ENCODE measurements at places on chromosomes 7 and 10.

GRCh38 chr7:28623863-28624262 is 211.5 kb downstream of the CREB5 start:
- DNase-seq = no peak

DNA sequence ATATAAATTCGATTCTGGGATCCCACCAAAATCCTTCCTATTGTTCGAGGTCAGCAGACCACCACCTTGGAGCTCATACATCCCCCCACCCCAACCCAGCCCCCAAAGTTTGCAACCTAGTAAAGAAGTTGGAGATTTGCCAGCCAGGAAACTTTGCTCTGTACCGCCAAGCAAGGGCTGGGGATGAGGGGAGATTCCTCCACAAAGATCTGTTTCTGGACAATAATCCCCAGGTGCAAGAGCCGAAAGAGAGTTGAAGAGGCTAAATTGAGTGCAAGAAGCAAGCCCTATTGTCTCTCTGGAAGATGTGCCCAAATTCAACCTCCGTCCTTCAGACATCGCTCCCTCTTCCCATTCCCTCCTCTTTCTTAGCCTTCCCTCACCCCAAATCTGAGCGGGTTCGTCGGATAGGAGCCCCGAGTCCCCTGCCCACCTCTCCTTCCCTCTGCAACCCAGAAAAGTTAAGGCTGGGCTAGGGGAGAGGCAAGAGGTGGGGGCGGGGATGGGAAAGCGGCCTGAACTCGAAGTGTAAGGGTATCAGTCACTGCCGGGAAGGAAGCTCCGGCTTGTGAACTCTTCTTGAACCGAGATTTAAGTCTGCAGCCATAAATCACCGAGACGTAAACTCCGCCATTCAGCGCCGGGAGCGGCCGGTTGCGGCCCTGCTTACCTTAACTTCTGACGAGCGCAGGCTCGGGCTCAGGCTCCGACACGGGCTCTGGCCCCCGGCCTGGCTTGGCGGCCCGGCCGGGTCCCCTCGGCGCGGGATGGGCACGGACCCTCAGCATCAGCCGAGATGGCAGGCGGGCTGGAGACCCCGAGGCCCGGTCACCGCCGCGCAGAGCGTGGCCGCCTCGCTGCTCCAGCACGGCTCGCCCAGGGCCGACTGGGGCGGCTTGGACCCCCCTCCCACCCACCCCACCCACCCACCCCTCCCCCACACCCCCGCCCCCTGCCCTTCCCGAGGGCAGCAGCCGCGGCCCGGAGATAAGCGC is 10.8 kb upstream of the HOXA2 start:
- DNase-seq = no peak

DNA sequence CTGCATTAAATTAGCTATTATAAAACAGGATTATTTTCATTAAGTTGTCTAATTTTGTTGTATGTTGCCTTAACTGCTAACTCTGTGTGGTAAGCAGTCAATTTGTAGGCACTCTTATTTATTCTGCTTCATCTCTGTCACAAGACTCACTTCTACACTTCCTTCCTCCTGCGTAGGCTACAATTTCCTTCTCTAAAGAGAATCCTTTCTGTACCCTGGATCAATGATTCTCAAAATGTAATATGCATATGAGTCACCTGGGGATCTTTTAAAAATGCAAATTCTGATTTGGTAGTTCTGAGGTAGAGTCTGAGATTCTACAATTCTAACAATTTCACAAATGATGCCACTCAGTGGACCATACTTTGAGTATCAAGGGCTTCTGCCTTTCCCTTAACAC is 4.4 kb upstream of the UBE2D1 start:
- DNase-seq = no peak

DNA sequence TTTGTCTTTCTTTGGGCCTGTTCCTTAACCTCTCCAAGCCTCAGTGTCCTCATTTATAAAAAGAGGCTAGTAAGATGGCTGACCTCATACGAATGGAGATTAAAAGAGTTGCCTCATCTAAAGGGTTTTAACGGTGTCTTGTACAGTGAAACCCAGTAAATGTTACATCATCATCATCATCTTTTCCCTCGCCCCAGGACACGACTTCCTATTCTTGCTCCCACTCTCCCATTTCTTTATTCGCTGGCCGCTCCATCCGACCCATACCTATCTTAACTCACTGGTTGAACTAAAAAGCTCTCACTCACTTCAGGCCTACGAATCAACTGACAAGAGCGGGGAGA is 554 bp downstream of the FRA10AC1 start:
- DNase-seq = no peak
